ENCODE measurements at places on chromosomes 2 and 18.
A peak's percentile ranks its signal among the peaks of the same experiment; 100 is the strongest.

DNA sequence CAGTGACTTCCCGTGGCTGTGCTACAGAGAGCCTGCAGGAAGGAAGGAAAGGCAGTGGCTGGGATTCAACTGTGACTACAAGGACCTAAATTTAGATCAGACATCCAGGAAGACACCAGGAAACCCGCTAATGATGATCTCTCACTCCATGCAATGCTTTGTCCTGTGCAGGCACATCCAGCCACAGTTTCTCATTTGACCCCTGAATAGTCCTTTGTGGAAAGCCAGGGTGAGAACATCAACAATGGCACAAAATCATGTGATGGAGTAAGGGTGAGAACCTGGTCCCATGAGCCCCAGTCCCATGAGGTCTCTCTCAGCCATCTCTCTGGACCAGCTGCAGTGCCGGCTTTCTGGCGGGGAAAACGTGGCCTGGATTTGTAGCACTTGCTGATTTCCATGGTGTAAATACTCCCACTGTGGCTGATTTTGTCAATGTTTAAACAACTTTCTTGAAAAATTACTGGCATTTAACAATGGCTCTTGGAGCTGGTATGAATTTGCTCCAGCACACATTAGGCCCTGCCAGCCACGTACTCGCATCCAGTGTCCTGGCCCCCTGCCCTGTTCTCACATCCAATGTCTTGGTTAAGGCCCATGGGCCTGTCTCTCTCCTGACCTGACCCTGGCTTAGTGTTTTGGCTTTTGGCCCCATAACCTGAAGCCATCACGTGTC lies 159.0 kb upstream of the HAAO start:
- no peak for DNase-seq

GRCh38 chr2:56680971-56681631 lies 497.3 kb downstream of the CCDC85A start:
- DNase-seq, result peak; percentile 17

DNA sequence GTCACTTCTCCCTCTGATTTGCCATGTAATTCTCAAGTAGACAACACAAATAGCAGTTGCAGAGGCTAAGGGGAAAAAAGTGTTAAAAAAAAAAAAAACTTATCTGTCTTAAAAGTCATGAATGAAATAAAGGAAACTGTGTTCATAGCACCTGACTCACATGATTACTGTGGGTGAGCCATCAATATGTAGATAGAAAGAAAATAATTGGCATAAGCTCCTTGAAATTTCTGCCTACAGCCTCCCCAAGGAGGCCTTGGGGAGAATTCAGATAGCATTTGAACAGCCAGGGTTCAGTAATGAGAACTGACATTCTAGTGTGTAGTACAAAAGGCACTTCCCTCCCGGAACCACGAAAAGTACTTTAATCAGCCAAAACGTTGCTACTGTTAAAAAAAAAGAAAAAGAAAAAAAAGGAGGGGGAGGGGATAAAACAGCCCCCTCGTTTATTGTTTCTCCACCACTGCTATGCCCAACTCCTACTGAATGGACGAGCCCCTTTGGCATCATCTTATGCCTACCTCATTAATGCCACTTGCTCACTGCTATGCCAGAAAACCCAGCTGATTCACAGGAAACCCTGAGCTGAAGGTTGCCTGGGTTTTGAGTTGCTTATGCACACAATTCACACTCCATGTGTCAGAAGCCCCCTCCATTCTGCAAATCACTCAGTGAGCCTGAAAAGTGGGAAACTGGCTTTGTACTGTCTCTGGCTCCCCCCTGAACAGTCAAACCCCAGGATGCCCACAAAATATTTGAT lies 65.5 kb upstream of the KLF7 start:
- DNase-seq, result no peak

- no peak for DNase-seq
These were observed 255.6 kb downstream of the PIEZO2 start for GRCh38 chr18:10893761-10894160.

DNA sequence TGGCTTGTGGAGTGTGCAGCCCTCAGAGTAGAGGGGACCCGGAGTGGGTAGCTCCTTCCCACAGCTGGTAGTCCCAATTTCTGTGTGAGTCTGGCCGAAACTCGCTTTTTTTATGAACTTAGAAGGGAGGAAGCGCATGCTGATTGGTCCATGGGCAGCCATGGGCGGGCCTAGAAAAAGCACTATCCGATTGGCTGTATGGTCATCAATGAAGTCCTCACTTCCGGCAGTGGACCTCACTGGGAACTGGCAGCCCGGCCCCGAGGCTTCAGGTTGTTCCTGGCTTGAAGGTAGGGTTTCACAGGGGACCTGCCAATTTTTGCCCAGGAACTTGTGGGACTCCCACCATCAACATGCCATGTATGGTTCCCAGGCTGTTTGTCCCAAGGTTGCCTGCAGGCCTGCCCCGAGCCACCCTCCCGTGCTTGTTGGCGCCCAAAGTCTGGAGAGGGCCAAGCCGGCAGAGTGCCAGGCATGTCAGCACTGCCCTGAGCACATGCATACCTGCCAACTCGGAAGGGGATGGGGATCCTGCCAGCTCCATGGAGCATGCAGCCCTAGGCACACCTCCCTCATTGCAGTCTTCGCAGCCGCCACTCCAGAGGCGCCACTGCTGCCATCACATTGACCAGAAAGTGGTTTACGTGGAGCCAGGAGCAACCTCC lies 98.5 kb downstream of the ATP9B start:
- DNase-seq, result no peak

DNA sequence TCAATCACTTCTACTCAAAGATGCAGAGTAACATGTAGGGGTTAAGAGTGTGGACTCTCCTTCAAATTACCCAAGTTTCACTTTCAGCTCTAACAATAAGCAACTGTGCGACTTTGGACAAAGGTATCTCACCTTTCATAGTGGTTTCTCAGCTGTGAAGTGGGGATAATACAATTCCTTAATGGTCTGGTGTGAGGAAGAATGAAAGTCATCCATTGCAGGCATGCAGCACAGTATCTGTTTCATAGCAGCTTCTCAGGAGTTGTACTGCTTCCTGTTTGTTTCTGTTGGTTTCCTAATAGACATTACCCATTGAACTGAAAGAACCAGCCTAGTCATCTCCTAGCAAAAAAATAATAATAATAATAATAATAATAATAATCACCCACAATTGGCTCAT lies 74.4 kb downstream of the DDX18 start:
- DNase-seq, result no peak

DNA sequence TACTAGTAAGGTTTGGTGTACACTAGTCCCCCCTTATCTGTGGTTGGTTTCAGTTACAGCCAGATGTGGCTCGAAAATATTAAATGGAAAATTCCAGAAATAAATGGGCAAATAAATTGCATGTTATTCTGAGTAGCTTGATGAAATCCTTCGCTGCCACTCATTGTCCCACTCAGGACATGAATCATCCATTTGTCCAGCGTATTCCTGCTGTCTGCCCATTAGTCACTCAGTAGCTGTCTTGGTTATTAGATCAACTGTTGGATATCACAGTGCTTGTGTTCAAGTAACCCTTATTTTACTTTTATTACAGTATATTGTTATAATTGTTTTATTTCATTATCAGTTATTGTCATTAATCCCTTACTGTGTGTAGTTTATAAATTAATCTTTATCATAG lies 21.7 kb downstream of the ZDBF2 start:
- peak; percentile 23 for DNase-seq

DNA sequence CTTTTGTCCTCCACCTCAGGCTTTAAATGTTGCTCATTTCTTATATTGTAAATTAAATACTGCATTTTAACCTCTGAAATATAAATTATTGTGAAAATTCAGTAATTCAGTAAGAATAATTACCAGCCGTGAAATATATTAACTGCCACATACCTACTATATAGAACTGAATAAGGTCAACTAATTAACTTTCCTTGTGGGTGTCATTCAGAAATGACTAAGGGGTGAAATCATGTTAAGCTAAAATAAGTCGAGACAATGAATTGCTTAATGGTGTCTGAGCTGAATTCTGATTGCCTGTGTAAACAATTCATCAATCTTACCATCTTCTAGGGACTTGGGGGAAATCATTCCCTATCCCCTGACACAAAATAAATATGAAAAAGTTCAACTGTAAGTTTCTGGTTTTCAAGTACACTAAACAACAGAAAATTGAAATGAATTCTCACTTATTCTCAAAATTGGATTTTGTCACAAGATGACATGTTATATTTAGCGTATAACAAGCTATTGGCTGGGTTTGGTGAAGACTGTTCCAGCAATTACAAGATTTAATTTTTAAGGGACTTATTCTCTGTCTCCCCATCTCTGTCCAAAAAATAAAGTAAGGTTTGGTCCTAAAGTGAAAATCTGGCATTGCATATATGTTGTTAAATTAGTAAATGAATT lies 255.1 kb downstream of the METTL4 start:
- DNase-seq, result no peak

GRCh38 chr2:39981883-39982311 lies 202.8 kb upstream of the THUMPD2 start:
- no peak for DNase-seq

- DNase-seq, result no peak
These were observed 298.5 kb downstream of the PAX3 start for GRCh38 chr2:222000326-222000725.

GRCh38 chr2:121049950-121050585 lies 234.9 kb downstream of the TFCP2L1 start:
- no peak for DNase-seq

DNA sequence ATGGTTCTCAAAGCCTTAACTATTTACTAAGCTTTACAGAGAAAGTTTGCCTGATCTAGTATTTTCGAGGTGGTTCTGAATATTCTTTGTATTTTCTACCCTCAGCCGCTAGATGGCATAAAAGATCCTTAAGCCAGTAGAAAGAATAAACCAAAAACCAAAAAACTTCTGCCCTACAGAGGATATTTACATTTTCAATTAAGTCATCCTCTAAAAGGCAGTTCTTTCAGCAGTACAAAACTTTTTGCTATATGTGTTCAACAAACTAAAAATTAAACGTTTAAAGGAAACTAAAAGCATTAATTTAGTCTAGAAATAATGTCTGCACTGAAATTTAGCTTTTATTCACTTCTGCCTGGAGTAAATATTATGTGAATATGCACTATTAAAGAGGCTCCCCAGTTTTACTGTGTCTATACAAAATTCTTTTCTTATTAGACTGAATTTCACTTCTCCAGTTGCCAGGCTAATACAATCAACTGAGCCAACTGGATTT lies 297.5 kb downstream of the PIEZO2 start:
- peak; percentile 31 for DNase-seq

GRCh38 chr18:70653671-70654070 lies 364.8 kb downstream of the SOCS6 start:
- DNase-seq, result no peak

GRCh38 chr2:95063086-95063958 lies 37.8 kb downstream of the MAL start:
- no peak for DNase-seq

DNA sequence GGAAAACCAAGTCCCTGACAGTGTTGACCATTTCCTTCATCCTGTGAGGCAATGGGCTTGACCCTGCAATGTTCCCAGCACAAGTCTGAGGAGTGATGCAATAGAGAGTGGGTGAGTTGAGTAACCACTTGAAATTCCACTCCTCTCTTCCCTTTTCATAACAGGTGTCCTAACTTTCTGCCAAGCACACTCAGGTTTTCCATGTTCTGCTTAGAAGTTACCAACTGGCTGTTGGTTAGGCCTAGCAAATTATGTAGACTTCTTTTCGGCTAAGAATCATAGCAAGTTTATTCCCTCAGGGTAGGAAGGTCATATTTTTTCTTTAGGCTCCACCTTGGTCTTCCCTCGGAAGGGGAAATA lies 11.5 kb downstream of the GNLY start:
- peak; percentile 91 for DNase-seq

DNA sequence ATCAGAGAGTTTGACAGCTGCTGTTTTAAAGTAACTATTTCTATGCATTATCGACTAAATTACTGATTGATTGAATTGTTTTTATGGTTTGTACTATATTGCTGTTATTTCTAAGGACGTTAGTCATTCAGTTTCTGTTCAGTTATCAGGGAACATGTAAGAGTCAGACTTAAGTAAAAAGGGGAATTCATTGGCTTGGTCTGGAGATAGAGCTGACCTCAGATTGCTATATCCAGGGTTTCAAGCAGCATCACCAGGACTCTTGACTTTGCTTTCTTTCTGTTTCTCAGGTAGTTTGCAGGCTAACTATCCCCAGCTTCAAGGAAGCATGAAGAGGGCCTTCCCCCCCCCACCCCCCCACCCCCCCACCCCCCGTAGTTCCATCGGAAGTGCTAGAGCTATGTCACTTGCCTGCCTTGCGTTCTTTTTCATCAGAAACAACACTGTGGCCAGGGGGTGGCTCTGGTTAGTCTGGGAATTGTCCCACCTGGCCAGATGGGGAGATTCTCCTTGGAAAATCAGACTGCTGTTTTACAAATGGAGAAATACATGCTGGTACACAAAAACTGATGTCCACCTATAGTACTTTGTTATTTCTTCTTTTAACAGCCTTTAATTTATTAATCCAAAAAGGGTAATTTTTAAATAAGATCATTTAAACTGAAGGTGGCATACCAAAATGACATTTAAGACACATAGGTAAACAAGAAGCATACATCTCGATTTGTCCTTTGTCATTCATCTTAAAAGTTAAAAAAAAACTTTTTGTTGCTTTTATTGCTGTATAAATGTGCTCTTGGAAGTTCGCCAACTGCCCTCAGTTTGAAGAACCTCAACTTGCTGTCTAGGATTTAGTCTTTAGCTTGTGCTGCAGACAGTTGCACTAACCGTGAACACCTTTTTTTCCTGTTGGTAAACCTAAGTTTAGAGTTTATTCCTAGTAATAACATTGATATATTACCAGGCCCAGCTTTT lies 9.4 kb downstream of the SMAD4 start:
- no peak for DNase-seq

- DNase-seq, result peak; percentile 96
These were observed 20.3 kb upstream of the LAPTM4A start for GRCh38 chr2:20071397-20072383.

DNA sequence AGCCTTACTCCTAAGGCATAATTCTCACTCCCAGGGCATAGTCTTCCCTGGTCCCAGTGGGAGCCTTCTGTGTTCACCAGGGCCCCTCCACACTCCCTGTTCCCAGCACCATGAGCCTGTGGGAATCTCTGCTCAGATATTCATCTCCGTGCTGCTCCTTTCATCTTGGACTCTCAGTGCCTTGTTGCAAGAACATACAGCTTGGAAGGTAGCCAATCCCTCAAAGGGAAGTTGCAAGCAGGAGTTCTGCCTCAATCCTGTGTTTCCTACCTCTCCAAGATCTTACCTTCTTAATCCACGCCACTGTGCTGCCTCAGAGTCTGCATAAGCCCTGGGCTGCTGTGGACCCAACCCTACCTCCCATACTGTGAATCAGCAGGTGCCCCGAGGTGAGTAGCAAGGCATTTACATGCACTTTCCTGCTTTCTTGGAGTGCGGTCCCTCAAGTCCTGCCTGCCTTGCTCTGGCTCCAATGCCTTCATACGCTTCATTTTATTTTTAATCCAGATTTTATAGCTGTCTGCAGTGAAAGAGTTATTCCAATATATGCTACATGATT lies 413.8 kb upstream of the RAB6C start:
- no peak for DNase-seq

DNA sequence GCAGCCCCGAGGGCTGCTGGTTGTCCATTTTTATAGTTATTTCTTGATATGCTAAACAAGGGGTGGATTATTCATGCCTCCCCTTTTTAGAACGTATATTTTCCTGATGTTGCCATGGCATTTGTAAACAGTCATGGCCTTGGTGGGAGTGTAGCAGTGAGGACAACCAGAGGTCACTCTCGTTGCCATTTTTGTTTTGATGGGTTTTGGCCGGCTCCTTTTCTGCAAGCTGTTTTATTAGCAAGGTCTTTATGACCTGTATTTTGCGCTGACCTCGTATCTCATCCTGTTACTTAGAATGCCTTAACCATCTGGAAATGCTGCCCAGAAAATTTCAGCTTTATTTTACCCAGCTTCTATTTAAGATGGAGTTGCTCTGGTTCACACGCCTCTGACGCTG lies 825.8 kb upstream of the CDH2 start:
- DNase-seq, result no peak

GRCh38 chr2:119548516-119549120 lies 4.4 kb downstream of the CFAP221 start:
- DNase-seq, result no peak
